ENCODE measurements at places on chromosomes 1 and 21. TPM values are rescaled to one million over a fixed set of nuclear protein-coding genes. Genes with fewer than 3 reads are reported as not detected.

Gene OR2G6
- not detected for total RNA-seq

Gene SYTL1
- under 0.01 TPM for total RNA-seq

Gene RNU1-4
- under 0.01 TPM for total RNA-seq

Gene ZFP69B
- 0.77 TPM for total RNA-seq

All from dermis microvascular lymphatic vessel endothelial cell (primary cell).